ENCODE measurements at places on chromosomes 7 and 10.
A peak's percentile ranks its signal among the peaks of the same experiment; 100 is the strongest.

GRCh38 chr10:5829267-5829666, 16.0 kb upstream of the GDI2 start:
- DNase-seq = no peak

DNA sequence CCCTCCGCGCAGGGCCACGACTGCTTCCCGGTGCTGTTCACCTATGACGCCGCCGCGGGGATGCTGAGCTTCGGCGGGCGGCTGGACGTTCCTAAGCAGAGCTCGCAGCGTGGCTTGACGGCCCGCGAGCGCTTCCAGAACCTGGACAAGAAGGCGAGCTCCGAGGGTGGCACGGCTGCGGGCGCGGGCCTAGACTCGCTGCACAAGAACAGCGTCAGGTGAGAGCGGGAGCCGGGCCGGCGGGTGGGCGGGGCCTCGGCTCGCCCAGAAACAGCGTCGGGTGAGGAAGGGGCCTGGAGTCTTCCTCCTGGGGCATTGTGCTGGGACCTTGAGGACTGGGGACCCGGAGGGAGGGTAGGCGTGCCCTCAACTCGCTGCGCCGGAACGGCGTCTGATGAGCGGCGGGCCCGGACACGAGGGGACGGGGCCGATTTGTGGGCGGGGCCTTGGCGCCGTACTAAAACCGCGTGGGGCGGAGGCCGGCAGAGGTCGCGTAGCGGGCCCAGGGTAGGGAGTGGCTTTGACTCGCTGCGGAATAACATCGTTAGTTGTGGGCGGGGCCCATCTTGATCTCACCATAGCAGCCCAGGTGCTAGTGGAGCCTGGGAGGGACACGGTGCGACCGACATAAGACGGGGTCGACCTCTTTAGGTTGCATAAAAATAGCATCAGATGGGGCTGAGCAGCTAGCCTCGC, 15.6 kb downstream of the PDAP1 start:
- peak; percentile 86 for DNase-seq

GRCh38 chr10:95487994-95488393, 73.2 kb downstream of the SORBS1 start:
- DNase-seq = no peak

DNA sequence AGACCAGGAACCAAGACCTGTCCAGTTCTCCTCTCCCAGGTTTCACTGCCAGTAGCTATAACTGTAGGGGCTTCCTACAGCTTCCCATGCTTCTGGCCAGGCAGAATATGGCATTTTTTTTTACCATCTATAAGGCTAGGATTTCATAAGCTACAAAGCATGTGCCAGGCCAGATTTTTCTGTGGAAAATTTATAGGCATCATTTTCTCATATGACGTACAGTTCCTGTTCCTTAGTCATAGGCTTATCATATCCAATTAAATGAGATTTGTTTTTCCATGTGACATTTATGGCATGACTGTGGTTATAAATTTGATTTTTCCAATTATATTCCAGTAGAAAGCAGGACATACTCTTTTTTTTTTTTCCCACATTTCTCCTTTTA, 208.6 kb upstream of the NPY start:
- no peak for DNase-seq

- no peak for DNase-seq
Observed at GRCh38 chr7:18829858-18830285, 287.6 kb downstream of the TWIST1 start.

- no peak for DNase-seq
Observed at GRCh38 chr7:44575054-44575453, 1.3 kb upstream of the DDX56 start.

- no peak for DNase-seq
Observed at GRCh38 chr7:44415047-44415446, 75.4 kb downstream of the NUDCD3 start.

- DNase-seq = peak; percentile 61
Observed at GRCh38 chr10:110530131-110530831, 32.6 kb downstream of the DUSP5 start.

GRCh38 chr10:119420950-119421875, 121.3 kb downstream of the RGS10 start:
- DNase-seq = no peak

- peak; percentile 86 for DNase-seq
Observed at GRCh38 chr10:112215342-112215774, 31.8 kb upstream of the GPAM start.

GRCh38 chr7:151046603-151047573, 1.4 kb upstream of the ASIC3 start:
- DNase-seq = peak; percentile 74

GRCh38 chr7:73740771-73741170, 2.2 kb upstream of the ABHD11 start:
- DNase-seq = no peak

DNA sequence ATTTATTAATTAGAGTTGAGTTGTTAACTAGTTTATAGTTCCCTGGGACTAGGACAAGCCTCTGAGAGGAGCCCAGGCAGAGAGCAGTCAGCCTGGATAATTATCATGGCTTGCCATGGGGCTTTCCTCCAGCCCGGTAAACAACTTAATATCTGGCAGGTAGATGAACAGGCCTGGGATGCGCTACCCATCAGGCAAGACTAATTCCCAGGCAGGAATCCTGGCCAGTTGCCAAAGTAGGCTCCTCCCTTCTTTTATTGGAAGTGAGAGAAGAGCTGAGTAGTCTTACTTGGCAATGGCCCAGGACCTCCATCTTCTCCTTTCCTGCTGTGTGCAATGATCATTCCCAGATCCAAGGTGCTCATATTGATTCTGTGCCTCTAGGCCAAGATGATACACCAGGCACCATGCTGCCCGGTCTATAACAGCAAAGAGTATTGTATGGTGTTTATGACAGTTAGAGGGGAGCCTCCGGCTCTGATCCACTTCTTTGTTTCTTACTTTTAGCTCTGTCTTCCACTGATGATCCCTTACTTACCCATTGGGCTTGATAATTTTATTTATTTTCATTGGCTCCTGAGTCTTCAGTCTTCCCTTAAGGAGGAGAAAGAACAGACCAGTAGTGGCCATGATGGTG, 408.7 kb downstream of the REEP3 start:
- peak; percentile 87 for DNase-seq

DNA sequence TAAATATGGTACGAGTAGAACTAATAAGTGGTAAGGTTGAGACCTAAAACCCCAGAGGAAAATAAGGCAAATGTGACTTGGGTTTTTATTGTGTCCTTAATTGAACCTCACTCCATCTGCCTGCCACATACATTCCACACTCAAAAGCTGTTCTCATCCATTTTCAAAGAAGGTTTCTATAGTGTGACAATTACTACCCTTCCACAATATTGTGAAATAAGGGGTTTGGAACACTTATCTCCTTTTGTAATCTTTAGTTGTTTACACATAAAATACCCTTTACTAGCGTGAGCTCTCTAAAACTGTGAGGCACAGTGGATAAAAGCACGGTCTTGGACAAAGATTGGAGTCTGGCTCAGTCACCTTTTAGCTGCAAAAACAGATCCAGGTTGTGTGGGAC, 166.6 kb downstream of the THSD7A start:
- DNase-seq = no peak

DNA sequence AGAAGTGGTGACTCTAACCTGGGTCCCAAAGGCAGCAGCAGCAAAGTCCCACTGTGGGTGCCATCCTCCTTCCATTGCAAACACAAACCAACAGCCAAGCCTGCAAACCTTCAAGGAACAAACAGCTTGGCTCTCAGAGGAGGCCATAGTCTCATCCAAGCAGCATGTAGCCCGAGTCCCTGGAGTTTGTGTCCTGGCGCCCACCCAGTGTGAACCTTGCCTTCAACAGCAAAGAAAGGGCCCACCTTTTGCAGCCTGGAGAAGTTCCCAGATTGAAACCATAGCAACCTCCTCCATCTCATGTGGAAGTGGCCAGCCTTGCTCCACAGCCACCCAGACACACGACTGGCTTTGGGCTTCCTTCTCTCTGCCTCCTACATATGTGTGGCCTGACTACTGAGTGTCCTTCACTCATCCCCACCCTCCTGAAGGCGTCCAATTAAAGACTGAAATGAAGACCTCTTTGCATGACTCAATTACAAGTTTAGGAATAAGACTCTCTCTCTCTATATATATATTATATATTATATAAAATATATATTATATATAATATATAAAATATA, 106.1 kb downstream of the C10orf90 start:
- DNase-seq = no peak

DNA sequence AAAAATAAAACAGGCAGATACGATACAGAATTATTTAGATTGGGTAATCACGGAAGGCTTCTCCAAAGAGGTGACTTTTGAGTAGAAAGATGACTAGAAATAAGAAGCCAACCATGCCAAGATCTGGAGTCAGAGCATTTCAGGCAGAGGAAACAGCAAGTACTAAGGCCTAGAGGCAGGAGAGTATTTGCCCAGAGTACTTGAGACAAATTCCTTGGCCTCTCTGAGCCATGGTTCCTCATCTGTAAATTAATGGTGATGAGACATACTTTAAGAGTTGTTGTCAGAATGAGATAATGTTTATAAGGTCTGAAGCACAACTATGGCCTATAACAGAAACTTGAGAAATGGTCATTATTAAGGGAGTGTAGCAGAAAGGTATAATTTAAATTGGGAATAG, 15.8 kb upstream of the GPR37 start:
- DNase-seq = no peak

- DNase-seq = no peak
Observed at GRCh38 chr10:79073784-79074432, 5.1 kb downstream of the ZMIZ1 start.

GRCh38 chr7:51789489-51789888, 472.9 kb upstream of the COBL start:
- peak; percentile 22 for DNase-seq

GRCh38 chr7:94088560-94088959, 84.4 kb upstream of the BET1 start:
- DNase-seq = no peak

- DNase-seq = no peak
Observed at GRCh38 chr10:99927721-99928280, 81.9 kb downstream of the DNMBP start.

DNA sequence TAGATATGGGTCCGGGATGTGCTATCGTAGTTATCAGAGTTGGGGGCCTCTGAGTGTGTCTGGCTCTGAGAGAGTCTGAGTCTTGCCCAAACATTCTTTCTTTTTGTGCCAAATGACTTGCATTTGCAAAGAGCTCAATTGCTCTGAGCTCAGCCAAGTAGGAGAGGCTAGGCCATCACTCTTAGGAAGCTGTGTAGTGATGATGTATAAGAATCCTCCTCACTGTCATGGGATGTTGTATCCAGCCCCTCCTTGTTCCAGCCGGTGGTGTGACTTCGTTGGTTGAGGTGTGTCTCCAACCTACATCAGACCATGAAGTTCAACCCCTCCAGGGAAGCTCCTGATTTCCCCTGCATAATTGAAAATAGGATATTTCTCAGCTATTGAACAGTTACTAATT, 97.5 kb upstream of the NPS start:
- no peak for DNase-seq

DNA sequence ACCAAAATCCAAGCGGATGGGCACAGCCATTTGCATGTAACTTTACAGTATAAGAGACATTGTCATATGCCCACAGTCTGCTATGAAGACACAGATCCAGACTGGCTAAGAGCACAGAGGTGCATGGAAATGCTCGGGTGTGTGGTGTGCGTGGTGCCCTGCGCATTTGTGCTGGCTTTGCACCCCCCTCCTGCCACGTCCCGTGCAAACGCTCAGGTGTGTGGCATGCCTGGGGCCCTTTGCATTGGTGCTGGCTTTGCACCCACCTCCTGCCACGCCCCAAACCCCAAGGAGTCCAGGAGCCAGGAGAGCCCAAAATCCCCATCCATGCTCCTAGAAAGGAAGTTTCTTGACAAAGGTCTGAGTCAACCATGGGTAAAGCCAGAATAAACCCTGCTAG, 306.2 kb downstream of the PTPRN2 start:
- no peak for DNase-seq

DNA sequence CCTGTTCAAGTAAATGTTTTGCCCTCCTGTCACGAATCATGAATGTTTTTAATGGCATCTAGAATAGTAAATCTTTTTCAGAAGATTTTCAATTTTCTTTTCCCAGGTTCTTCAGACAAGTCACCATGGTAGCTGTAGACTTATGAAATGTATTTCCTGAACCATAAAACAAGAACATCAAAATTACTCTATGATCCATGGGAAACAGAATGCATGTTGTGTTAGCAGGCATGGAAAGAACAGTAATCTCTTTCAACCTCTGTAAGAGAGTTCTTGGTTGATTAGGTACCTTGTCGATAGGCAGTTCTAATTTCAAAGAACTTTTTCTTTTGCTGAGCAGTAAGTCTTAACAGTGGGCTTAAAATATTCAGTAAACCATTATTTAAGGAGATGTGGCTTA, 17.6 kb downstream of the AKR1C1 start:
- DNase-seq = no peak

- DNase-seq = no peak
Observed at GRCh38 chr10:69573056-69573806, at the start of gene NEUROG3. NEUROG3 (minus strand) TSS chr10:69573422; CDS start chr10:69573043, 379 bp downstream.

DNA sequence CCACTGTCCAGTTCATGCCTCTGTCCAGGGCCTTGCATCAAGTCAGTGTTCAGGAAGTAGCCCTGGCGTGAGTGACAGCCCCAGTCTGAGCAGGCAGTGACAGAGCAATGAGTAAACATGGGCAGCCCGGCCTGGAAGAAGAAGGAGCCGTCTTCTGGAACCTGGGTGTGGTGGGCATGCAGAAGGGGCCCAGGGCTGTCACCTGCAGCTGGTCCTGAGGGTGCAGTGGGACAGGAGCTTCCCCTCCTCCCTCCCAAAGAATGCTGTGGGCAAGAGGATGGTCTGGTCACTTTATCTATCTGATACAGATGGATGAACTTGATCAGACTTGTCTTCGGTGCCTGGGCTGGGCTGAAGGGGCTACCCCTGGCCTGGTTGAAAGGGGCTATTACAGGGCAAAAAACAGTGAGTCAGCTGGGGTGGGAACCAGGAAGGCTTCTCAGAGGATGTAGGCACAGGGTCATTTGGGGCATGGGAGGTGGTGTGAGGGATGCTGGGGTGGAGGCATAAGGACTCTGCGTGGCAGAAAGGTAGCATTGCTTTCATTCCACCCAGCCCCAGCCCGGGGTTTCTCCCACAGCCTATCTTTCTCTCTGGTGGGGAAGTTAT, 42.7 kb upstream of the PPIF start:
- no peak for DNase-seq

GRCh38 chr7:151755131-151755801, 121.6 kb downstream of the PRKAG2 start:
- DNase-seq = no peak

- DNase-seq = no peak
Observed at GRCh38 chr7:8112685-8113084, 144.1 kb downstream of the GLCCI1 start.

Data from BE2C (cell line).